Right forelimb (tissue), 1 donor: ENCODE measurements at places on chromosomes 6 and 20.

GRCh38 chr6:21634582-21634981 is 41.0 kb downstream of the SOX4 start:
- no peak for DNase-seq

- no peak for DNase-seq
Observed at GRCh38 chr20:34540596-34541263, 17.8 kb upstream of the MAP1LC3A start.

GRCh38 chr20:5859608-5860007 is 90.7 kb downstream of the TRMT6 start:
- DNase-seq = no peak

- DNase-seq = no peak
Observed at GRCh38 chr20:40427026-40427425, 262.0 kb downstream of the MAFB start.

GRCh38 chr6:9901376-9901775 is 513.5 kb downstream of the TFAP2A start:
- no peak for DNase-seq

- DNase-seq = no peak
Observed at GRCh38 chr6:21942897-21943296, 349.3 kb downstream of the SOX4 start.

GRCh38 chr6:85129881-85130280 is 320.0 kb upstream of the NT5E start:
- no peak for DNase-seq

GRCh38 chr6:168675375-168675774 is 234.4 kb downstream of the SMOC2 start:
- no peak for DNase-seq

GRCh38 chr20:52494244-52494643 is 302.7 kb upstream of the ZFP64 start:
- DNase-seq = no peak

DNA sequence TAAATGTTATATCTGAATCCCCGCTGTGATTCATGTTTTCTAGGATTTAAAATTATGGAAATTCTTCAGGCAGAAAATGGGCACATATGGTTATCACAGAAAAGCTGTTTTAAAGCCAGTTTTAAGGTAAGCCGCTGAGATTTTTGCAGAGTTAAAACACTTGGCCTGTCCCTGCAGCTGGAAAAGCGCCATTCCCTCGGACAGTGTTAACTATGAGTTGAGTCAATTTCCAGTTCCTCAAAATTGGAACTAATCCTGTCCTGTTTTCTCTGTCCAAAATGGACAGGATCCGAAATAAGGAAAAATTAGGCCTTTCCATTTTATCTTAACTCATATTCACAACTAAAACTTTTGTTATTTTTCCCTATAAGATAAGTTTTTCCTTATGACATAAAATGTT is 225.2 kb downstream of the SAMD5 start:
- no peak for DNase-seq

DNA sequence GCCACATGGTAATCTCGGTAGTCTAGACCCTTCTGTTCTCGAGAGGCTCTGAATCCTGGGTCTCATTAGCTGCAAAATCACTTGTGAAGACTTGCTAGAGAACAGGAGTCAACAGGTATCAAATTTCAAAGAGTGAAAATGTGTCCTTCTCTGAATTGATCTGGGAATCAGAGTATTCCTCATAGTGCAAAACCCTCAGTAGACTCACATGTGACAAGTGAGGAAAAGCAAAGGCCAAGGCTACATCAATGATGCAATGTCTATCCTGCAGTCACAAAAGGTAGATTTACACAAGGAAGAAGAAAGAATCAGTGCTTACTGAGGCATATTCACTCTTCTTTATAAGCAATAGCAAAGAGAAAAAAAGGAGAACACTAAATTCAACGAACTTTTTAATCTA is 1220.0 kb upstream of the GJE1 start:
- DNase-seq = no peak

DNA sequence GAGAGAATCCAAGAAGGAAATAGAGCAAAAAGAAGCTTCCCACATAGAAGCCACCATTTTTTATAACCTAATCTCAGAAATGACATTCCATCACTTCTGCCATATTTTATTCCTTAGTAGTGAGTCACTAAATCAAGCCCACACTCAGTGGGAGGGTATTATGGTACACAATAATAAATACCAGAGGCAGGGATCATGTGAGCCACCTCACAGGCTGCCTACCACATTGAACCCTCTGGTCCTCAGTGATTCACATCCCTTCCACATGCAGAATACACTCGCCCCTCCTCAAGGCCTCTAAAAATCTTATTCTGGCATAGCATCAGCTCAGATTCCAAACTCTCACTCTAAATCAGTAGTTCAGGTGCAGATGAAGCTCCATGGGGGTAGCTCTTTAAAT is 49.4 kb downstream of the TMC2 start:
- no peak for DNase-seq

- DNase-seq = peak; percentile 92
Observed at GRCh38 chr20:3846740-3847428, at the start of gene MAVS. Gene MAVS, plus strand, starts transcription at chr20:3846834. Its CDS starts 7,791 bp downstream, at chr20:3854625.

- DNase-seq = no peak
Observed at GRCh38 chr20:3275966-3276679, 37.1 kb upstream of the SLC4A11 start.

DNA sequence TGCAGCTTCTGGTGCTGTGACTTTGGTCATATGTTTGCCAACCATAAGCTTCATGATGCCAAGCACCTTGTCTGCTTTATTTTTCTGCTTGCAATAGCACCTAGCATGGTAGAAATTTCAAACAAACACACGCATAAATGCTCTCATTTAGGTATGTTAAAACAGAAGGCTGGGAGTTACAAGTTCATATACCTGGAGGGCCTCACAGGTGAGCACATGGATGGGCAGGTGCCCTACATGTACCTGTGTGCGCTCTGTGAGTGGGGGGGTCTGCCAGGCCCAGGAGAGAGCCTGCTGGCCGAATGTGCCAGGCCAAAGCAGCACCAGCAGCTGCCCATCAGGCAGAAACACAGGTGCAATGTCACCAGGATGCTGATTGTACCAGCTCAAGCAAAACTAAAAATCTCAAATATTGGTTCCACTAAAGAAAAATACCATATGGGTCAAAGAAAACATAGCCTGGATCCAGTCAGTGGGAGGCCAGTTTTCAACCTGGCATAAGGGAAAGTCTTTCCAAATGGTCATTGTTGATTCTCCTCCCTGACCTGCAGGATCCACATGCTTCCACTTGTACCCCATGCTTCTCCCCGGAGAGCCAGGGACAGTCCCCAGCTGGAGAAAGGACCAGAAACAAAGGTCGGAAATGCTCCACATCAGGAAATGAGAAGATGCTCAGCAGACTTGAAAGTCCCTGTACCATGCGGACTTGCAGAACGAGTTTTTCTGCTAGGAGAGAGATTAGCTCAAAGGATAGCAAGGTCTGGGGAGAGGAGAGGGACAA is 7.2 kb upstream of the PFDN4 start:
- no peak for DNase-seq

GRCh38 chr6:158415666-158416065 is 103.4 kb downstream of the TULP4 start:
- DNase-seq = no peak

DNA sequence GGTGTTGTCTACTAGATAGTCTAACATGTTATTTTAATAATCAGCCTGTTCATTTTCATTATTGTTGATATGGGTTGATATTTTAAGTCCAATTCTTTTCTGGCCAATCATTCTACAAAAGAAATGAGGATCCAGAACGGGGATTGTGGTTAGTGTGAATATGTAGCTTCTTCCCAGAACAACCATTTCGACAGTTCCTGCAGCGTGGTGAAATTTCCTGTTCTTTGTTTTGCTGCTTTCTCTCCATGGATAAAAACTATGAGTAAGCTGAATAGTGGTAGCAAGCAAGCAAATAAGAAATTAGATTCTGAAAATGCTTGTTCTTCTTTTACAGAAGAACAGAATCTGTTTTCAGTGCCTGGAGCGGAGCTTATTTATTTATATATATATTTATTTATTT is 65.5 kb upstream of the F13A1 start:
- no peak for DNase-seq

DNA sequence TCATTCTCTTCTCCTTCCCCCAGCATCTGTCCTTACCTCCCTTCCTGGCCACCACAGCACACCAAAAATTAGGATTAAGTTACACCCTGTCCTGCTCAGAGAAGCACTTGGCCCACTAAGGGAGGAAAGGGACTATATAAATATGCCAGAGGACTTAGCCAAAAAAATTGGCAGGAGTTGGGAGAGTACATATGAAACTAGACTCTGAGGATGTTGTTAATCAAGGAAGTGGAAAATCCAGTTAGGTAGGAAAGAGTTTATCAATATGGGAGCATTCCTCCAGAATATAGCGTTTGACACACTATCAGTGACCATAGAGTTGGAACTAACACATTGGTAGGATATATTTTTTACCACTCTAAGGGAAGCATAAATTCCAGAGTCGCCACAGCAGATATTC is 57.3 kb upstream of the TSHZ2 start:
- DNase-seq = no peak

- no peak for DNase-seq
Observed at GRCh38 chr6:17470938-17471327, 77.5 kb downstream of the CAP2 start.

- peak; percentile 45 for DNase-seq
Observed at GRCh38 chr6:106360989-106361430, 493 bp downstream of the CRYBG1 start.

- DNase-seq = no peak
Observed at GRCh38 chr6:10235344-10235743, 179.5 kb downstream of the TFAP2A start.

GRCh38 chr6:32475392-32476206 is 35.9 kb downstream of the HLA-DRA start:
- no peak for DNase-seq

DNA sequence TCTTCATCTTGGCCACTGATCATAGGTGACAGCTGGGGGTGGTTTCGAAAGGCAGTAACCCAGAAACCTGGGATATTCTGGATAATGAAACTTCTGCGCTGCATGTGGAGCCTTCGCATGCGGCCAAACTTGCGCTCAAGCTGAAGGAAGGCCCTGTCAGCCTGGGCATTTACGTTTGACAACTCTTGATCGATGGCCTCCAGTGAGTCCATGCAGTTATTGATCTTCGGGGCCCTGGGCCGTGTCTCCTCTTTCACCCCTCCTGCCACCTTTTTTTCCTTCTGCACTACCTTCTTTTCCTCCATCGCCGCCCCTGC is 729 bp downstream of the TSPYL4 start:
- DNase-seq = no peak

- no peak for DNase-seq
Observed at GRCh38 chr6:1118287-1118647, 193.6 kb upstream of the FOXQ1 start.

DNA sequence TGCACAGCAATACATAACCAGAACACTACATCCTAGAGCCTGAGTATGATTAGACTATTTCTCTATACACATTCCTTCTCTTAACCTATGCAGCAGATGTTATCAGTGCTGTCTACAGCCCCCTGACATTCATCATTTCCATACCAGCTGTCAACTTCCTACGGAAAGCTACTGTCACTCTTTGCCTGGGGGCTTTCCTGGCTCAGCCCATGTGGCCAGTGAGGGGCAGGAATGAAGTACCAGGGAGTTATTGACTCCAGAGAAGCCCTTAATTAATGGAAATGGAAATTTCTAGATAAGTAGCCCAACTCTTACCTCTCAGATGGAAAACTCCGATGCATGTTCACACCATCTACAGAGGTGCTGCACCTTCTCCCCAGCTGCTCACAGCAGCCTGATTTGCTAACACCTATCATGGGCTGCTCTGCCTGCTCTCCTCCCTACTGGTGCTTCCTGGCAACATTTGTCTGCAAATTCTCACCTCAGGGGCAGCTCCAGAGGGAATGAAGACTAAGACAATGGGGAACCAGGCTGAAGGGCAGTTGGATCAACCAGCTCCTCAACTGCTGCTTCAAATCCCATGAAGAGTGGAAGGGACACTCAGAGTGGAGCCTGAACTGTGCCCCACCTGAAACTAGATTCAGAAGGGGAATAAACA is 59.6 kb downstream of the LINC00237 start:
- no peak for DNase-seq

GRCh38 chr6:13795041-13795750 is 19.2 kb downstream of the MCUR1 start:
- peak; percentile 81 for DNase-seq

- no peak for DNase-seq
Observed at GRCh38 chr20:14830899-14831298, 493.5 kb upstream of the FLRT3 start.

GRCh38 chr6:37990762-37991525 is 171.4 kb downstream of the ZFAND3 start:
- no peak for DNase-seq

DNA sequence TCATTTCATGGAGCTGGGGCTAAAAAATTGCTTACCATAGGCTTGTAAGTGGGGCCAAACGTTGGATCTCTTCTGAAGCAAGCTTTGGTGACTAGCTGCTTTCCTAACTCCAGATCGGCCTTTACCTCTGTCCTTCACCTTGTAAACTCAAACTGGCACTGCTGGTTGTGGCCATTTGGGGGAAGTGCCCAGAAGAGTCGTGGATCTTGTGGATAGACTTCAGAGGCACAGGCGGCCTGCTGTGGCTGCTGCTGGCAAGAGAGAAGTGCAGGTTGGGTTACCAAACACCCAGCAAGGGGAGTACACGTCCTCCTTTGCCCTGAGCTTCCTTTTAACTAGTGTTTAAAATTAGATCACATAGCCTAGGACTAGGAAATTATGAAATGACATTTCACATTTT is 36.8 kb upstream of the KLHL31 start:
- DNase-seq = no peak

- DNase-seq = no peak
Observed at GRCh38 chr20:61621035-61621730, 369.1 kb downstream of the CDH4 start.

GRCh38 chr6:122719176-122719575 is 60.3 kb upstream of the FABP7 start:
- no peak for DNase-seq

- no peak for DNase-seq
Observed at GRCh38 chr6:108288742-108289141, 6.1 kb upstream of the AFG1L start.

- no peak for DNase-seq
Observed at GRCh38 chr6:148430897-148431296, 88.3 kb downstream of the SASH1 start.
